Retina (tissue), 1 donor: ENCODE measurements at places on chromosomes 1 and 21.

DNA sequence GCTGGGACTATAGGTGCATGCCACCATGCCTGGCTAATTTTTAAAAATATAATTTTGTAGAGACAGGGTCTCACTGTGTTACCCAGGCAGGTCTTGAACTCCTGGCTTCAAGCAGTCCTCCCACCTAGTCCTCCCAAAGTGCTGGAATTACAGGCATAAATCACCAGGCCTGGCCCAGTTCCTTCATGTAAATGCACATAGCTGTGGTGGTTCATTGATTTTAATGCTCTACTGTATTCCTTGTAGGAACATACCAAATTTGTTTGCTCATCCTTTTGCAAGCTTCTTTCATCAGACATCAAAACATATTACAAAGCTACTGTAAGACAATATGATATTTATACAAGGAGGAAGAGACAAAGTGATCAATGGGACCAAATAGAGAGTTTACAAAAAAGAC is 237.5 kb upstream of the ESRRG start:
- DNase-seq = no peak

DNA sequence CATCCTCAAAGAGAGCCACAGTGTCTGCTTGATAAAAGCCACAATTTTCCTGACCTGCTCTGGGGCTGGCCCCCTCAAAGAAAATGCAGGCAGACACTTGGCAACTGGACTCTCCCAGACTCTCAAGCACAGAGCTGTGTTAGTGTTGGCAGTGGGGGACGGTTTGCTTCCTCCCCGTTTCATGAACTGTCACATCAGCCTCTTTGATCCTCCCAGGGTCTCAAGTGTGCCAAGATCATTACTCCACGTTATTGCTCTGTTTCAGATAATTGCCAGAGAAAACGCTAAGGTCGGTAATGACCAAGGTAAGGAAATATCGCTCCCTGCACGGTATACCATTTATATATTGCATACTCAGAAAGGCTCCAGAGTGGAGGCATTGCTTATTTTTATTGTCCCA is 138.8 kb downstream of the NTMT2 start:
- peak; percentile 6 for DNase-seq

DNA sequence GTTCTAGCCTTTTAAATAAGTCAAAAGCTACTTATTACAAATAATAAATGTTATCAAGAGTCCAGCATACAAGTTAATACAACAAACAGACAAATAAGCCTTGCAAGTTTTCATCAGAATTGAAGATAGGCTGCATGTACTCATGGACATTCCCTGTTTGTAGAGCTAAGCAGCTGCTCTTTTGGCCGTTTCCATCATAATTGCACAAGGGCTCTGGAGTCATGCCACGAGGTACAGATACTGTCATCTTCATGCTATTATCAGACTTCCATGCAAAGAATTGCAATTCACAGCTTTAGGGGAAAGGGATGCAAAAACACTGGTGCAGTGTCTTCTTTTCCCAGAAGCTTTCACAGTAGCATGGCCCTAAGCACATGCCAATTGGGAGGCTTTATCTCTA is 52.8 kb upstream of the TBX15 start:
- DNase-seq = no peak

DNA sequence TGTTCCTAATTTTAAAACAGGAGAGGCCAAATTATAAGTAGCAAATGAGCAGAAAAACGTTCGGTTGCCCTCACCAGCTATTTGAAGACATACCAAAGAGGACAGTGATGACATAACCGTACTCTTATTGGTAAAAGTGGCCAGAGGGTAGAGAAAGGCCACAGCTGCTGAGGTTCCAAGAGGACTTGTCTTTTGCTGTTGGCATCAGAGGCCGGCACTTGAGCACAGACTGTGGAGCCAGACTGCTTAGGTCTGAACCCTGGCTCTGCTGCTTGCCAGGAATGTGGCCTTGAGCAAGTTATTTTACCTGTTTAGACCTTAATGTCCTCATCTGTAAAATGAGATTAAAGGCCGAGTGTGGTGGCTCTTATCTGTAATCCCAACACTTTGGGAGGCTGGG is 14.9 kb downstream of the ETV3L start:
- no peak for DNase-seq

DNA sequence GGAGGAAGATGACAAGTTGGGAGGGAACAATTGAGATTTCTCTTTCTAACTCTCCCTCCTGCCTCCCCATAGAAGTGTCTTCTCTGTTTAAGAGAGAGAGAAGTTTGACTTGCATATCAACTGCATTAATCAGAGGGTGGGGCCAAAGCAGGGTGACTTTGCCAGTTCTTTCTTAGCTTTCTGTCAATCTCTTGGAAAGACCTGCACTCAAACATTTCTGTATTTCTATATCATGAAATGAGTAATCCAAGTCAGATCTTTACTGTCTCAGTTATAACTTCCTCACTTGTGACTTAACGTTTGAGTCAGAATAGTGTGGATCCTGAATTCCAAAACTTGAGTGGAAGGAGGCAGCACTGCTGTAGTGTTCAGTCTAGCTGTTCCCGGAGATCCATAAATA is 180.8 kb upstream of the KCNK2 start:
- DNase-seq = no peak

DNA sequence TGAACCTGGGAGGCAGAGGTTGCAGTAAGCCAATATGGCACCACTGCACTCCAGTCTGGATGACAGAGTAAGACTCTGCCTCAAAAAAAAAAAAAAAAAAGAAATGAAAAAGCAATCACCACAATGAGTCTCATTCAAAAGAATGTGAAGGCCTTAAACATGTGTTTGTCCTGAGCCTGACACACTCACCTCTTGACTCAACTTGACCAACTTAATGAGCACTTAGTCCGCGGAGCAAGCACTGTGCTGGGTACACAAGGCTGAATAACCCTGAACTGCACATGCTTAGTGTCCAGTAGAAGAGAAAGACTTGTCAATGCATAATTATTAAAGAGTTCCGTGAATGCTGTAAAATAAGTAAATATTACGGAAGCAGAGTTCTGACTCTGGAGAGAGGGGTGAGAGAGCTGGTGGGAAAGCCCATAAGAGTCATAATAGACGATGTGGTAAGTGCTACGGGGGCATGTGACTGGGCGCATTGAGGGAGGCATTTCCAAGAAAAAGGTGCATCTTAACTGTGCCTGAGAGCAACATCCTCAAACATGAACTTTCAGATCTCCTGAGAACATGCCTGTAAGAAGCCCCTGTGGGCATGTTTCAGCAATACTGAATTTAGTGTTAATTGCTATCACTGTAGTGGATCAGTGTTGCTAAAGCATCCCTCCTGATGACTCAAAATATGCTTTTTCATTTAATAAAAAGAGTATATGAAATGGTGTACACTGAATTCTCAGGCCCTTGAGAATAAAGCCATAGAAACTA is 27.2 kb downstream of the MCOLN2 start:
- no peak for DNase-seq

GRCh38 chr21:35053356-35054096 is 4.4 kb upstream of the RUNX1 start:
- peak; percentile 38 for DNase-seq

GRCh38 chr1:46166521-46167462 is 8.1 kb upstream of the TSPAN1 start:
- peak; percentile 66 for DNase-seq

DNA sequence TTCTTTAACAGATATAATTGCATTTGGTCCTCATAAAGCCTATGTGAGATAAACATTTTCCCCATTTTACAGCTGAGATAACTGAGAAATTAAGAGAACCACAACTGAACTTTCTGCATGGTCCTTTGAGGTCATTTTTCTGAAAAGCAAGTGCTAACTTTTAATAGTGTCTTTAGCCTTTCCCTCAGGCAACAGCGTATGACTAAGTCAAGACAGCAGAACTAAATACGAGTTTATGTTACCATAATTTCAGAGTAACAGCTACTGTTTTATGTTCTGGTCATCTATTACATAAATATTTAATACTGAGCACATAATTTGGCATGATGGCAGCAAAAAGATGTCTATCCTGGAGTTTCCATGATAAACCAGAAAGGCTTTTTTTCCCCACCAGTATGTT is 95.6 kb downstream of the OLFML2B start:
- DNase-seq = no peak

DNA sequence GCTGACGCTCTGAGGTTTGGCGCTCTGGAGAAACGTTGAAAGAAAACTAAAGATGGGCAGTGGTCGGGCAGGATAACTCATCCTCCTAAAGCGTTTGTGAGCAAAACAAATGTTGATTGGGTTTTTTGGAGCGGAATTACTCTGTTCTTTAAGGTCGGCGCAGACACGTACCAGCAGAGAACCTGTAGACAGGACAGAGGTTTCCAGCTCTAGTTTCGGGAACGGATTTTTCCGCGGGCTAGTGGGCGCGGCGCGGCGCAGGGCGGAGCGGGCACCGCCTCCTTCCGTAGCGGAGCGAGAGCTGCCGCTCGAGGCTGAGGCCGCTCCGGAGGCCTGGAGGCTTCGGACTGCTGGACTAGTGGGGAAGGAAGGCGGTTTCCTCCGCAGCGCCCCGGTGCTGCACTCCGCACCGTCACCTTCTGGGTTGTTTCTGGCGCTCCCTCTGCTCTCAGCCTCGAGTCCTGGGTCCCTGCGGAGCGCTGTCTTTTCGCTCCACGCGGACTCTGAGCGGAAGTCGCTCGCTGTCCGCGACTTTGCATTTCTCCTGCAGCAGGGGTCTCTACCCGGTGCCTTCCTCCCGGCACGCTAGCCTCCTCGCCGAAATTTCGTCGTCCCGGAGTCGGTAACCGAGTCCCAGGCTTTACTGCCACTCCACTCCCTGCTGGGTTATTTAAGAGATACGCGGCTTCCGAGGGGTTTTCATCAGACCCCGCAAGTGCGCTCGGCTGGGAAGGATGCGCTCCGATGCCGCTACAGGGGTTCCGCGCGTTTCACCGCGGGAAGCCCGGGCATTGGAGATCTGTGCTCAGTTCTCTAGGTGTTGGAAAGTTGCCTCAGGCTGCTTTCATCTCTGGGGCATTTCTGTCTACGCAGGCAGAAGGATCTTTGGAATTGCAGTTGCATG is 7.0 kb downstream of the FOXD2 start:
- DNase-seq = peak; percentile 87

DNA sequence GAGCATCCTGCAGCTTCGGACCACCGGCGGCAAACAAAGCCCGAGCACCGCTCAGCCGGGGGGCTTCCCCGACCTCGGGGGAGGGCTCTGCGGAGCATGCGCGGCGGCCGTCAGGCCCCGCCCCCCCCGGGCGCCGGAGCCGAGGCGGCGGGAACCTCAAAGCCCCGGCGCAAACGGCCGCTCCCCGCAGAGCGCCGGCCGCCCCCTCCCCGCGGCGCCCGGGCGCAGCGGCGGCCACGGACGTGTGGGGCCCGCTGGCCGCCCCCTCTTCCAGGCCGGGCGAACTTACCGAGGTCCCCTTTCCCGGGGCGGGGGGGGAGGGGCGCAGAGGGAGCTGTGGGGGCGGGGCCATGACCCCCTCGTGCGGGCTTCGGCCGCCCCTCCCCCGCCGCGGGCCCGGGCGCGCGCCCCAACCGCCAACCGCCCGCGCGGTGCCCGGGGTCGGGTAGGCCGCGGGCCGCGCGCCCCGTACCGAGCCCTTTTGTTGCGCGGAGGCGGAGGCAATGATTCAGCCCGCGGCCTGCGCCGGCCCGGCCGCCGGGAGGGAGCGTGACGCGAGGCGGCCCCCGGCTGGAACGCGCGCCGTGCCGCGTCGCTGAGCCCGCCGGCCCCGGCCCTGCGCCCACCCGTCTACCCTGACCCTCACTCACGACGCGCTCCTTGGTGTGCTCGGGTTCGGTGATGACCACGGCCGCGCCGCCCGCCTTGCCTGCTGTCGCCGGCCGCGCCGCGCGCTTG is 1.7 kb downstream of the RCC2 start:
- peak; percentile 18 for DNase-seq

GRCh38 chr1:115189814-115190539 is 100.7 kb upstream of the TSPAN2 start:
- no peak for DNase-seq

DNA sequence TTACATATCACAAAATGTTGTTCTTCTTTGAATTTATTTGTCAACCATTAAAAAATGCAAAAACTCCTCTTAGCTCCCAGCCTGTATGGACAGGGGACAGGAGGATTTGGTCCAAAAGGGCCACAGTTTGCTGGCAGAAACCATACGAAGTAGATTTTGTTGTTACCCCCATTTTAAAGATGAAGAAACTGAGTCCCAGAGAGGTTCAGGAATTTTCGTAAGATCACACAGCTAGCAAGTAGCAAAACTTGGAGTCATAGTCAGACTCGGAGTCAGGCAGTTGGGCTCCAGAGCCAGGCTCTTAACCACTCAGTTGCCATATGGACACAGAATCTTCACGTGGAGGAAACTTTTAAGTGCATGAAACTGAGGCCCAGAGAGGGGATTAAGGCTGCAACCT is 91.4 kb downstream of the TAS1R2 start:
- DNase-seq = no peak

- DNase-seq = no peak
These were observed 20.1 kb downstream of the TFAP2E start for GRCh38 chr1:35592991-35593769.

GRCh38 chr21:42993051-42993712 is 18.8 kb downstream of the PKNOX1 start:
- peak; percentile 15 for DNase-seq

- no peak for DNase-seq
These were observed 136.6 kb downstream of the LIPI start for GRCh38 chr21:14074177-14074576.

DNA sequence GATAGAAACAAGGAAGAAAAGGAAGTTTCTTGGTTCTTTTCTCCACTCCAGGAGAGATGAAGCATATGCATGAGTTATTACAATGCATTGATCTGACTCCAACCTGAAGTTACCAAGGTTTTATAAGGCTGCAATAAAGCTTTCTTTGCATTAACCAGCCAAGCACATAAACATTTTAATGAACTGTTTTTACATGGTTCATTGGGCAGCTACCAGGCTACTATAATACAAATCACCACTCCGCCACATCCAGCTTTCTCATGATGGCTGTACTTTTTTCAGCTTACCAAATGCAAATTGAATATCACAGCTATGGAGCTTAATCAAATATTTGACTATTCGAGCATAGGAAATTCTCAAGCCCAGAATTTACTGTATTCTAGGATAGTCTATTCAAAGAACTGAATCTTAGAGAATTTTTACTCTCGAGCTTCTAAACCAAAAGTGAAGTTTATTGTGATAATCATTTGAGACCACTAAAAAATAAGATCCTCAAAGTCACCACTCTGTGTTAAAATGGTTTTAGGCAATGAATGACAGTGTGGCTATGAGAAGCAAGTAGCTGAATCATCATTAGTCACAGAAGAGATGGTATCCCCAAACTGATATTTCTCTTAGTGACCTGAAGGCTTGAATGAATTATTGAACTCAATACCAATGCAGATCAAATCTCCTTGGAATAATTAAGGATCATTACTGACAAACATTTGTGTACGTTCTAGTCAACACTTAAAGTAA is 58.6 kb upstream of the ZNF281 start:
- peak; percentile 24 for DNase-seq

DNA sequence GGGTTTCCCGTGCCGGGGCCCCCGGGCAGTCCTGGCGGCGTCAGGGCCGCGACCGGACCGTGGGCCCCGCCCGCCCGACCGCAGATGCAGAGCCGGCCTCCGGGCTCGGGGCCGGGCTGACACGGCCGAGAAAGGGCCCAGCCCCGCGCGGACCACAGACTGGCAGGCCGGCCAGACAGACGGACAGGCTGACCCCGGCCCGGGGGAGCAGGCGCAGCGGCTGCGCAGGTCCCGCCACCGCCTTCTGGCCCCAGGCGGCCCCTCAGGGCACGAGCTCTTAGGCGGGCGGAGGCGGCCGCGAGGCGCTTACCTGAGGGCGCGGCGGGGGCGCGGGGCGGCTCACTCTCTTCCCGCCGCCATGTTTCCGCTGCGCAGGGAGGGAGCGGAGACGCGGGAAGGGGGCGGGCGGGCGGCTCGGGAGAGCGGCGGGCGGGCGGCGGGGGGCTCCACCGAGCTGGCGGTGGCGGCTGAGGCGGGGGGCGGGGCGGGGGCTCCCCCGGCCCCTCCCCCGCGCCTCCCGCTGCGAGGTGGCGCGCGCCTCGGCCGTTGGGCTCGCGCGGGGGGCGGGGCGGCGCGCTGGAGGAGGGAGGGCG is at the start of gene SCMH1:
TSS of gene SCMH1 (minus strand) at position 558 of the 593 bp plus-strand sequence. CDS start 56,173 bp downstream, outside the sequence.
- DNase-seq = peak; percentile 76
